ENCODE measurements at places on chromosomes 11 and 22. TPM values are rescaled to one million over a fixed set of nuclear protein-coding genes. Genes with fewer than 3 reads are reported as not detected.

DNA sequence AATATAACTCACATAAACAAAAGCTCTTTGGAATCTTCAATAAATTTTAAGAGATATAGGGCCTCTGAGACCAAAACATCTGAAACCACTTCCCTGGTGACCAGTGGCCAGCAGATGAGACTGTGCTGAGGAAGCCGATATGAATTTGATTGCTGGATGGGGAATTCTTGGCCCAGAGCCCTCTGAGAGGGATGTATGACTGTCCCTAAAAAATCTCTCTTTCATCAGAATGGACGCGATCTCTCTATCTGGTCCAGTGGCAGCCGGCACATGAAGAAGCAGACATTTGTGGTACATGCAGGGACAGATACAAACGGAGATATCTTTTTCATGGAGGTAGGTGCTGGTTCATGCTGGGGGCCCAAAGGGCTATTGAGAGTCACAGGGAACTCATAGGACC, 37.5 kb downstream of the MYBPC3 start:
- no peak overlapping the region for H3K4me3 ChIP-seq
- no peak overlapping the region for H3K27ac ChIP-seq
- H3K36me3 ChIP-seq: peaks cover 29% of the 10 kb centered on the region
- H3K4me1 ChIP-seq: no peaks in the 10 kb centered on the region
- no peak for DNase-seq
- no peaks in the 10 kb centered on the region for H3K27me3 ChIP-seq

DNA sequence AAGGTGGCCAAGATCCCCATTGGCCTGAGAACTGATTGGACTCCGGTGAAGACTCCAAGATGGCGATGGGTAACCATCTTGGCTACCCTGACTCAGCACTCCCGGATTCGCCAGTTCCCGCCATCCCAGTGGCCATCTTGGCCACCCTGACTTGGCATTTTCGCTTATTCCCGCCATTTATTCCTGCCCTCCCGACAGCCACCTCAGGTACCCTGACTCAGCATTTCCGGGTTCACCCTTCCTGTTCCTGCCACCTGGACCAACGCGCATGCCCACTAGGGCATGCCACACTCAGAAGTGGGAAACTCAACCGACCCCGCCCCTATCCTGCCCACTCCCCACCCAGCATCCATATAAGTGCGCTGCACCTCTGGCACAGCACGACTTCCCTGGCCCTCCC, 7.8 kb downstream of the OR8K5 start:
- no peaks in the 10 kb centered on the region for H3K36me3 ChIP-seq
- no peaks in the 10 kb centered on the region for H3K4me1 ChIP-seq
- no peaks in the 10 kb centered on the region for H3K27me3 ChIP-seq
- DNase-seq: no peak

DNA sequence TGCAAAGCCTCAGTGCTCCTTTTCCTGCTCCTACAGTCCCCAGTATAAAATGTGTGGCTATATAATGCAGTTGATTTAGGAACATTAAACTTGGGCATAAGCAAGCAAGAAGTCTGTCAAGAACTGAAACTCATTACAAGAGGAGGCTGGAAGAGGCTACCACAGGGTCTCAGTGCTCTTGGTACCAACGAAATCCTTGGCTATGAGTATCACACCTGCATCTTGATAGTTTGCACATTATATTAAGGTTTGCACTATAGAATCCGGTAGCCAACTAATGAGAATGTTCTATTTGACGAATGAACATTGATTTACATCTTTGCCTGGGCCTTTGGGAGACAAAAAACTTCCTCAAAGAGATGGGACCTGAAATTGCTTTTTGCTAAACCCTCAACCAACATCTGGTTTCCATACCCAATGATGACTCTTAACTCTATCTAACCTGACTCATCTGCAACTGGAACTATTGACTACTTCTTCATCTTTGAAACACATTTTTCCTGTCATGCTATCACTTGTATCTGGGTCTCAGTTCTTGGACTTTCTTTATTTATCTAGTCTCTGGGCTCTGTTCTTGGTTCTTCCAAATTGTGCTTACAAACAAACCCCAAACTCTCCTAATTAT, 207.2 kb upstream of the CTSC start:
- DNase-seq: no peak
- no peaks in the 10 kb centered on the region for H3K36me3 ChIP-seq
- H3K27me3 ChIP-seq: peaks cover 9% of the 10 kb centered on the region
- H3K4me3 ChIP-seq: no peak overlapping the region

The FGF4 gene
- total RNA-seq: not detected

All from activated naive CD8-positive, alpha-beta T cell treated with anti-CD3 and anti-CD28 coated beads, Interleukin-2, amount 10 ng/mL, durations not matched to agents 7 days and 5 days (primary cell).